IPS DF 6.9 (cell line): ENCODE measurements at places on chromosomes 7 and 10.

GRCh38 chr7:12052211-12052610, 158.9 kb upstream of the TMEM106B start:
- H3K36me3 ChIP-seq, result no peaks in the 10 kb centered on the region
- no peak for DNase-seq
- no peaks in the 10 kb centered on the region for H3K4me1 ChIP-seq
- H3K27ac ChIP-seq, result no peak overlapping the region
- H3K4me3 ChIP-seq, result no peak overlapping the region

GRCh38 chr7:47482013-47482875, 99.7 kb downstream of the TNS3 start:
- no peak for DNase-seq
- H3K36me3 ChIP-seq, result no peaks in the 10 kb centered on the region
- peaks cover 10% of the 10 kb centered on the region for H3K4me1 ChIP-seq
- peaks cover 29% of the 10 kb centered on the region for H3K27me3 ChIP-seq
- no peak overlapping the region for H3K27ac ChIP-seq
- no peak overlapping the region for H3K4me3 ChIP-seq

- H3K4me1 ChIP-seq, result no peaks in the 10 kb centered on the region
- peak; percentile 86 for DNase-seq
- peaks cover 17% of the 10 kb centered on the region for H3K27me3 ChIP-seq
- H3K4me3 ChIP-seq, result peak overlapping the region; percentile 38; the same call in 1 of the 2 replicates
- no peak overlapping the region for H3K27ac ChIP-seq
- H3K36me3 ChIP-seq, result no peaks in the 10 kb centered on the region
Measured at GRCh38 chr10:61896854-61897661, 4.4 kb upstream of the ARID5B start.

DNA sequence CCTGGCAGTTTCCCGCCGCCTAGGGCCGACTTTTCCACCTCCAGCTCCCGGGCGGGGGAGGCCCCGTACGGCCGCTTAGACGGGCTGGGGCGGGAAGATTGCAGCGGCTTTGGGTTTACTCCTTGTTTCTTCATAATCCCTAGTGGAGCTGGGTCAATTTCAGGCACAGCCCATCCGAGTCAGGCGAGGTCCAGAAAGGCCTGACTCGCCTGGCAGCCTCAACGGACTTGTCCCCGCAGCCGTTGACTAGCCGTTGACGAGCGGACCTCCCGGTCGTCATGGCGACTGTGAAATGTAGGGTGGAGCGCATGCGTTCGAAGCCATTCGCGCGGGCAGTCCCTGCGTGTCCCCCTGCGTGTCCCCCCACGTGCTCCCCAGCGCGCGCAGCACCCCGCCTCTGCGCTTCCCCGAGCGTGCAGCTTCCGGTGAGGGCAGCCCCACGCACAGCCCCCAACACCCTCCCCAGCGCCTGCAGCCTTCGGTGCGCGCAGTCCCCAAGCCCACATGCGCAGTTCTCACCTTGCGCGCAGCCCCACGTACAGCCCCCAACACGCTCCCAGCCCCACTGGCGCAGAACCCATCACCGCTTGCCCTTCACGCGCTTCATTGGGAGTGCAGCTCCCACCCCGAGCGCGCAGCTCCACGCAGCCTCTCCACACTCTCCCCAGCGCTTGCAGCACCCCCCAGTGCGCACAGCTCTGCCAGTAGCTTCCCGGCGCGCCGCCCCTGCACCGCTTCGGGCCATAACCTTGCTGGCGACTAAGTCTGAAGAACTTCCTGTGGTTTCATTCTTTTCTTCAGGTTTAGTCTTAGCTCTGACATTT, 67.8 kb downstream of the TBX20 start:
- no peak overlapping the region for H3K27ac ChIP-seq
- no peaks in the 10 kb centered on the region for H3K36me3 ChIP-seq
- peaks cover 5% of the 10 kb centered on the region; the same call in 1 of the 2 replicates for H3K27me3 ChIP-seq

DNA sequence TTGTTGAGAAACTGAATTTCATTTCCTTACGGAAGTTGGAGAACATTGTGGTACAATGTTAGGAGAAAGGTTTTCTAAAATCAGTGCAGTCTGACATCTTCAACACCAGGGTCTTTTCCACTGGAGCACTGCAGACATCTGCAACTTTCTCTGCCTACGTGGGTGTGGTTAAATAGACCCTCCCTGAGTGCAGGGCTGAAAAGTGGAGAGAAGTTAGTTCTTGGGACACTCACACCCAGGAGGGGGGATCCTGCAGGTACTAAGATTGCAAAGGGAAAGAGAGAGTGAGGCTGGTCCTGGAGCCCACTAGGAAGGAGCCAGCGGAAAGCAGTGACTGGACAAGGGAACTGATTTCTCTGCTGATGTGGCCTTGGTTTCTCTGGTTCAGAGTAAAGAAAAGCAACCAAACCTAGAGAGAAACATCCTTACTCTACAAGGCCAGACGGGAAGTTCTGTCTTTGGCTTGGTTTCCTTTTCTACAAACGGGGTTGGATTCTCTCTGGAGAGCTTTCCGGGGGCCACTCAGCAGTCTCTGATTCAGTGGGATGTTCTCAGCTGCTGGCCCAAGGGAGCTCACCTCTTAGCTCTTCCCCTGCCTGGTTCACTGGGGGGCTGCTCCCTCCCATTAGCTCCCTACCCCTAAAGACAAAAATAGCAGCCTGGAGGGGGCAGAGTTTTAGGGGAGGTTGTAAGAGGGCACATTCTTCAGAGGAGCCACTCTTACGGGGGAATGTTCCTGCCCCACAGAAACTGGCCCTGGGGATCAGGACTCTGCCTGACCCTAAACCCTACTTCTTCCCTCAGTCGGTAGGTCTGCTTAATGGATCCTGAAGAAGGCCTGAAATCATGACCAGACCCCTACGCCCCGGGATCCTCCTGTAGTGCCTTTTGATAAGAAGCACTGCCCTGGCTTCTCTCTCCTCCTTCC, 2.7 kb downstream of the UPP1 start:
- no peaks in the 10 kb centered on the region for H3K27me3 ChIP-seq
- peaks cover 11% of the 10 kb centered on the region; the same call in 1 of the 2 replicates for H3K36me3 ChIP-seq
- H3K4me1 ChIP-seq, result peaks cover 1% of the 10 kb centered on the region; the same call in 1 of the 2 replicates
- no peak for DNase-seq
- H3K4me3 ChIP-seq, result no peak overlapping the region

DNA sequence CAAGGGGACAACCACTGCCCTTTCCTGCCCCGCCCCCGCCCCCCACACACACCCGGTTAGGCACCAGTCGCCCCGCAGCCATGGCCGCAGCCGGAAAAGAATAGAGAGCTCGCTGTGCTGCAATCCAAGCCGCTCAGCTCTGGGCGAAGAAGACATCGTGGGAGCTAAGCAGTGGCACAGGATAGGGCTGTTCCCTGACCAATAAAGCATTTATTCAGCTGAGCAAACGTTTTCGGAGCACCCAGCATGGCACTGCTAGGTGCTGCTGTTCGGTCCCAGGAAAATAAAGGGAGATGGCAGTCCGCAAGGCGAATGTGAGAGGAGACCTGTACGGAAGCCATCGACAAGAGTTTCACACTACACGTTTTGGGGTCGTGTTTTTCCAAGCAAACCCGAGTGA, 18.3 kb downstream of the SKIDA1 start:
- peaks cover 4% of the 10 kb centered on the region; the same call in 1 of the 2 replicates for H3K27me3 ChIP-seq
- no peak for DNase-seq
- no peaks in the 10 kb centered on the region for H3K36me3 ChIP-seq
- H3K27ac ChIP-seq, result no peak overlapping the region
- peak overlapping the region; percentile 28; the same call in 1 of the 2 replicates for H3K4me3 ChIP-seq

DNA sequence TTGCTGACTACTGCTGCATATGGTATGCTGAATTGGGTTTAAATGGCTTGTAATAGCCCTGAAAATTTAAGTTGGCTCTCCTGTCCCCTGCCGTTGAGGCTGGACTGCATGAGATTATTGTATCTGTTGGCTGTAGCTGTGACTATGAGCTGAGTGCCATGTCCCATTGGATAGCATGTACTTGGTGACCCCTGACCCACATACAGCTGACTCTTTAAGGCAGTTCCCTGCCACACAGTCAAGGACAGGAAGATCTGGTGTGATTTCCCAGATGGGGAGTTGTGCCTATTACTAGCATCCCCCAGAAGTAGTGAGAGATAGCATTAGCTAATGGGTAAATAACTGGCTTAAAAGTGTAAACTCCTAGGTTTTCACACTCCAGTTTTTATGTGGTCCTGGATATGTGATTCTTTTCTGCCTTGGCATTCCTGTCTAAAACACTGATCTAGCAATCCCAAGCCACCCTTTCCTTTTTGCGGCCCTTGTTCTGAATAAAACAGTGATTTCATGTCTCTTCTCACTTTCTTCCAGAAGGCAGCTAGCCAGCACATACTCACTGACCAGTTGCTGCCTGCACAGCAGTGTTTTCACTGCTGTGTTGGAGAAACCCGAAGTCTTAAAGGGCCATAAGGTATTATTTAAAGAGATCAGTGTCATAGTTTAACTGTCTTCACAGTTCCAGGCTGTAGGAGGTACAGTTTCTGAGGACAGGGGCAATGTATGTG, 35.9 kb downstream of the LRRC4 start:
- no peaks in the 10 kb centered on the region for H3K36me3 ChIP-seq
- DNase-seq, result no peak
- H3K4me1 ChIP-seq, result peaks cover 1% of the 10 kb centered on the region; the same call in 1 of the 2 replicates
- H3K27me3 ChIP-seq, result no peaks in the 10 kb centered on the region
- H3K27ac ChIP-seq, result no peak overlapping the region
- no peak overlapping the region for H3K4me3 ChIP-seq
